ENCODE measurements at places on chromosomes 2 and 18.

GRCh38 chr18:74476140-74476539 lies 19.0 kb upstream of the DIPK1C start:
- DNase-seq, result no peak

- no peak for DNase-seq
Measured at GRCh38 chr2:20507166-20507692, 60.4 kb downstream of the RHOB start.

DNA sequence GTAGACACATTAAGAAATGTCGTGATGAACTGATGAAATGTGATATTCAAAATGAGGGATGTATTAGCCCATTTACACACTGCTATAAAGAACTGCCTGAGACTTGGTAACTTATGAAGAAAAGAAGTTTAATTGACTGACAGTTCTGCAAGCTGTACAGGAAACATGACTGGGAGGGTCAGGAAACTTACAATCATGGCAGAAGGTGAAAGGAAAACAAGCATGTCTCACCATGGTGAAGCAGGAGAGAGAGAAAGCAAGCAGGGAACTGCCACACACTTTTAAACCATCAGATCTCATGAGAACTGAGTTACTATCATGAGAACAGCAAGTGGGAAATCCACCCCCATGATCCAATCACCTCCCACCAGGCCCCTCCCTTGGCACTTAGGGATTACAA lies 1010.8 kb upstream of the CELF4 start:
- DNase-seq, result no peak

- no peak for DNase-seq
Measured at GRCh38 chr2:2109186-2109585, 221.9 kb downstream of the MYT1L start.

GRCh38 chr2:57396355-57397098 lies 650.1 kb upstream of the VRK2 start:
- DNase-seq, result no peak

- no peak for DNase-seq
Measured at GRCh38 chr2:33512112-33512511, 35.7 kb downstream of the RASGRP3 start.

DNA sequence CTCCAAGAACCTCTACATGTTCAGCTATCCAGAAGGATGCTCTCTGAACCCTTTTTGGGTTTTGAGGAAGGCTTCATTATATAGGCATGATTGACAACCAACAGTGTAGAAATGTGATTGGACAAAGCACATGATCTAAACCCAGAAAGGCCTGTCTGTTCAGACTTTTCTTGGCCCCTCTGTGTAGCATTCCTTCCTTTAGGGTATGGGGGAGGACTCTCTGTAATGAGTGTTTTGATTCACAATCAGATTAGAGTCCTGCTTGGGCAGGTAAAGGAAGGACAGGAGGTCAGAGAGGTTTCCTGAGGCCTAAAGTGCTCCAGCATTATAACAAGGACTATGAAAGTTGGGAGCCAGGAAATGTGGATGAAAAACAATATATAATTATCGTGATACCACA lies 13.6 kb downstream of the GULP1 start:
- DNase-seq, result no peak

DNA sequence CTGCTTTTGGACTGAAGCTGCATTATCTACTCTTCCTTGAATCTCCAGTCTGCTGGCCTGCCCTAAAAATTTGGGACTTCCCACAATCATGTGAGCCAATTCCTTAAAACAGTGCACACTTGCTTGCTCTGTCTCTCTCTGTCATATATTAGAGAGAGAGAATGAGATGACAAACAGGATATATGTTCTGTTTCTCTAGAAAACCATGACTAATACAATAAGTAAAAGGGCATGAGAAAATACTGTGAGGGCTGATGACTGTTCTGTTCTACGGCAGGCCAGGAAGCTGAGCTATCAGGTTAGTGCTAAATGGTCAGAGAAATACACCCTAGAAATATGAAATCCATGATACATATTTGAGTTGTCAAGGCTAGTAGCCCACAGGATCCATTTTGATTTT lies 1896.8 kb upstream of the CELF4 start:
- DNase-seq, result no peak

DNA sequence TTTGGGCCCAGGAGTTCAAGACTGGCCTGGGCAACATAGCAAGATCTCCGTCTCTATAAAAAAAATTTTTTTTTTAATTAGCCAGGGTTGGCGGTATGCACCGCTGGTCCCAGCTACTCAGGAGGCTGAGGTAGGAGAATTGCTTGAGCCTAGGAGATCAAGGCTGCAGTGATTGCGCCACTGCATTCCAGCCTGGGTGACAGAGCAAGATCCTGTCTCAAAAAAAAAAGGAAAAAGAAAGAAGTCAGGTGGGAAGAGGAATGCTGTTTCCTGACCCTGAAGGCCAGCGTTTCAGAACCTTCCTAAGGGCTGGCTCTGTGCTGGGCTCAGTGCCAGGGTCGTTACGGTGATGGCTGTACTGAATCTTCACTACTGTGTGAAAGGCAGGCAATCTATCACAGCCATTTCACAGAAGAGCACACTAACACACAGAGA lies 35.0 kb upstream of the AGAP1 start:
- DNase-seq, result no peak

DNA sequence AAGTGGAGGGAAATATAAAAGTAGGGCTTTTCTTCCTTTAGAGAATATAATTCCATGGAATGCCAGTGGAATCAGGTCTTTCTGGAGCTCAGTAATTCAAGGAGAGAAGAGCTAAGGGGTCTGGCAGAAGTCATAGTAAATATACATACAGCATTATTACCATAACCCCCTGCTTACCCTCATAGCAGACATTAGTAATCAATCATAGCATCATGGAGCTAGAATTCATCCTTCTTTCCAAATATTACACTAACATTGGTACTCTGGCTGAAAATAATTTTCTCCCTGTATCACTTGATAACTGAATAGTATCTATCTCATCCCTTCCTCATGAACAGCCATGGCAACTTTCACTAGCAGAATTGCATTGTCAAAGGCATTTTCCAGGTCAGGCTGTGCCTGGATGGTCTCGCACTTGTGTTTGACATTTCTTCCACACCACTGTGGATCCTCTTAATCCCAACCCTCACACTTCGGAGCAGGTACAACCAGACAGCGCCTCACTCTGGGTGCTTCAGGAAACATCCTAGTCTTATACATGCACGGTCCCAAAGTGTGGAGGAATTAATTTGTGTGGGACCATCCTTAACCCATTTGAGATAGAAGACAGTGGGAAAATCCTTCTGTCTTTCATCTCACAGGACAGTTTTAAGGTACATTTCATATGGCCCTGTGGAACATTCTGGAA lies 84.2 kb upstream of the SEC11C start:
- DNase-seq, result no peak

GRCh38 chr2:1606046-1606400 lies 138.3 kb downstream of the PXDN start:
- no peak for DNase-seq

GRCh38 chr2:24620936-24621335 lies 129.9 kb downstream of the NCOA1 start:
- DNase-seq, result no peak

DNA sequence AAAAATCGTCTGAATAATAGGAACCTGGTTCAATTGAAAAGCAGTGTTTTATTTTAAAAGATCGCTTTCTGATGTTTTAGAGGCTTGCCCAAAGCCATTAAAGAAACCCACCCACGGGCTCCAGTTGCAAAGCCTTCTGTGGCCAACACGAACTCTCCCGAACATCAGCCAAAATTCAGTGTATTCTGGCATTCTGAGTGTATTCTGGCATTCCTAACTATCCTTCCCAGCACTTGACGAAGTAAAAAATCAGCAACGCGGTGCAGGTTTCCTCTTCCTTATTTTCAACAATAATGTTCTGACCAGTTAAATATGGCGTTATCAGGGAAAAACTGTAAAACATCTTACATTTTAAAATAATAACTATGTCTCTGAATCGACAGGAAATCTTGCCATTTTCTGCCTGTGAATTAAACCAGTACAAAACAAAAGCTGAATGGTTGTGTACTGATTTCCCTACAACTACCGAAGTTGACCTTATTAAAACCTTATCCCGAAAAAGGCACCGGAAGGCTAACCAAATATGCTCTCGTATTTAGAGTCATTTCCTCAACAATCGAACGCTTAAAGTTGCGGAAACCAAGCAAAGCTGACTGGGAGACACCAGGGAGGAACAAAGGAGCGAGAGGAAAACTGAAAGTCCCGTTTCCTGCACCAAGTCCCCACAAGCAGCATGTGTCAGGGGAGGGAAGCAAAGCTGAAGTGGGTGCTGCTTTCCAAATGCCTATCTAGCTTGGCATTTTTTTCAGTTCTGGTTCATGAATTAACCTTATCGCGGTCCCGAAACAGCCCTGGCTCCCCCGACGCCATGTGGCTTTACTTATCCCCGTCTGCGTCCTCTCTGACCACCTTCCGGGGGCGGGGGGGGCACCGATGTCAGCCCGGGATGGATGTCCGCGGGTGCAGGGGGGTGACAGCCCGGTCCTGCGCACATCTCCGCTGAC lies 44.3 kb downstream of the ZNF516 start:
- no peak for DNase-seq

Data from stimulated activated CD4-positive, alpha-beta T cell treated with anti-CD3 and anti-CD28 coated beads, Interleukin-1b, Interleukin-23, amount 100 ng/mL, for 1 hour (primary cell).